ENCODE measurements at places on chromosomes 5 and 9. TPM values are rescaled to one million over a fixed set of nuclear protein-coding genes. Genes with fewer than 3 reads are reported as not detected.

Gene PCDHGA2
- 2.7 TPM for total RNA-seq

Gene REEP2
- 0.80 TPM for total RNA-seq

Gene LEAP2
- 1.7 TPM for total RNA-seq

Gene PLAC8L1
- total RNA-seq: not detected

Gene TMC1
- total RNA-seq: not detected

Gene PROB1
- total RNA-seq: 0.86 TPM

Gene ECSCR
- total RNA-seq: 48.8 TPM

Gene SREK1
- 60.7 TPM for total RNA-seq

Gene CDKN2B-AS1
- total RNA-seq: 2.4 TPM

Gene C9orf153
- 0.95 TPM for total RNA-seq

Gene RBM18
- 21.7 TPM for total RNA-seq

Gene PIP5K1B
- 35.9 TPM for total RNA-seq

Gene MYMK
- not detected for total RNA-seq

Gene GARIN3
- total RNA-seq: not detected

Gene RLN1
- total RNA-seq: not detected

Gene OLFML2A
- total RNA-seq: 22.3 TPM

Gene IFNA13
- total RNA-seq: 1.1 TPM

Gene SYNPO
- total RNA-seq: 90.6 TPM

Gene HAND1
- total RNA-seq: 0.21 TPM

Gene GDNF
- total RNA-seq: not detected

Gene ATP10B
- total RNA-seq: not detected

Gene RNF224
- 0.21 TPM for total RNA-seq

Gene NME5
- total RNA-seq: 7.3 TPM

Gene GCNT4
- 1.9 TPM for total RNA-seq

Gene PCSK1
- total RNA-seq: 0.18 TPM

Gene SPRY4
- 42.7 TPM for total RNA-seq

Gene TAF11L10
- not detected for total RNA-seq

Gene GFI1B
- 1.1 TPM for total RNA-seq

Gene PCDHB13
- total RNA-seq: 2.9 TPM

Gene CDKN2B
- 17.9 TPM for total RNA-seq

Gene EIF4EBP3
- 19.3 TPM for total RNA-seq

Gene XPA
- 11.3 TPM for total RNA-seq

Gene LCN15
- total RNA-seq: not detected

Gene PSMD5
- total RNA-seq: 34.1 TPM

Gene DBH
- not detected for total RNA-seq

Gene SERF1A
- total RNA-seq: 7.5 TPM

Gene IL5
- total RNA-seq: not detected
